Ascending aorta (tissue), 2 donors: ENCODE measurements at places on chromosomes 7 and 10.

DNA sequence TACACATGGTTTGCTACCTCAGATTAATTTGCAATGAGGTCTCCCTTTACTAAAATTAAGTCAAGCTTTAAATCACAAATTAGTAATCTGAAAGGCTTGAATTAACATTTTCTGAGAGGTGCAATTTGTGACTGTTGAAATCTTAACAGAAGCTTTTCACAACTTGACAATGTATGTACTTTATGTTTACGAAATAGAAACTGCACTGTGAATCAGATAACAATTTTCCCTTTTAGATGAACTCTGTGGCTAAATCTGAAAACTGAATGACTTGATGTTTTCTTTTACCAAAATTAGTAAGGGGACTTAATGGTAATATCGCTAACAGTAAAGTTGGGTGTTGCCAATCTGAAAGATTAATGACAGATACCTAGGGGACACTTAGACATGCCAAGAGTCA, 197.6 kb downstream of the RAPGEF5 start:
- DNase-seq, result no peak

- DNase-seq, result no peak
These were observed 72.9 kb upstream of the CAV2 start for GRCh38 chr7:116426428-116427156.

DNA sequence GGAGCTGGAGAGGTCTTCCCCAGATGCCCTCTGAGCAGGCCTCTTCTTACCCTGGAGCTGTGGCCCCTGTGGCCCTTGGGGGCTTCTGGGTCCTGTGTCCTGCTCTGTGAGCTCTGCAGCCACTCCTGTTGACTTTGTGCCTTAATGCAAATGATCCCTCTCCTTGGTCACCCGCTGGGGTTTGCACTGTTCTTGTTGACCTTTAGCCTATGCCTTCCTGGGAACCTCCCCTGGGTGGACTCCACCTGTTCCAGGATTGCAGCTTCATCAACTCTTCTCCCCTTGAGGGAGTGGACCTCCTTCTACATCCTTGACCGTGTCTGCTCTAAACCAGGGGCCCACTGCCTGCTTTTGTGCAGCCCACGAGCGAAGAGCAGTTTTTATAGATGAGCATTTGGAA, 58.6 kb upstream of the CTBP2 start:
- DNase-seq, result no peak

DNA sequence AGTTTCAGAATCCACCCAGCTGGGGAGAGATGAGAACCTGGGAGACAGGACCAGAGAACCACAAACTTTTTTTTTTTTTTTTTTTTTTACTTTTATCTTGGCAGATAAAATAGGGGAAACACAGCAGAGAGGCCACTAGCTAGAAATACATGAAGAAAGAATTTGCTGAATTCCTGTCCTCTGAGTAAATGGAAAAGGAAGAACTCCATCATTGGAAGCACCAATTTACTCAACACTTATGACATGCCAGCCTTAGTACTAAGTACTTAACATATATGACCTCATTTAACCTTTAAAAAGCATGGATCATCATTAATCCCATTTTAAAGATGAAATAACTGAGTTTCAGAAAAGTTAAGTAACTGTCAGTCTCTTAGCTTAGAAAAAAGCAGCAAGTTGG, 343.0 kb upstream of the NPSR1 start:
- no peak for DNase-seq

DNA sequence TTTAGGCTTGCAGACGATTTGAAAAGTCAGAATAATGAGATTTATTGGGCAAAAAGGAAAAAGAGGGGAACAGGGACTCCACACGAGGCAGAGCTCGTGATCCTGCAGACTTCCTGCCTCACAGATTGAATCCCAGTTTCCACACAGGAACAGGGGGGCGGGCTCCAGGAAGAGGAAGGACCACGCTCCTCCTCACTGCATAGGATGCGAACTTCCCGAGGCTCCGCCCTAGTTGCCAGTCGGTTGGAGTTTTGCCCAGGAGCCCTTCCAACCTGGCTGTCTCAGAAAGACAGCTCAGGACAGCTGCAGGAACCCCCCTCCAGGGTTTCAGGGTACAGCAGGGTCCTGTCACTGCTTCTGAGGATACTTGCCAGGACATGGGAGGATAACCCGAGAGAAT, 488.3 kb upstream of the ADARB2 start:
- DNase-seq, result no peak

- no peak for DNase-seq
These were observed 77.2 kb upstream of the PCBD1 start for GRCh38 chr10:70965566-70965965.

GRCh38 chr10:69562731-69563254, 10.4 kb downstream of the NEUROG3 start:
- no peak for DNase-seq
